Activated CD4-positive, alpha-beta memory T cell treated with anti-CD3 and anti-CD28 coated beads for 36 hours (primary cell): ENCODE measurements at places on chromosomes 5 and 9. TPM values are rescaled to one million over a fixed set of nuclear protein-coding genes. Genes with fewer than 3 reads are reported as not detected.

The SLC36A3 gene
- total RNA-seq, result not detected

GRCh38 chr5:177493795-177494345 is 3.5 kb downstream of the PDLIM7 start:
- no peak for DNase-seq

GRCh38 chr5:26666371-26666770 is 372.0 kb downstream of the CDH9 start:
- DNase-seq, result no peak

The FLT4 gene
- total RNA-seq, result 2.0 TPM

DNA sequence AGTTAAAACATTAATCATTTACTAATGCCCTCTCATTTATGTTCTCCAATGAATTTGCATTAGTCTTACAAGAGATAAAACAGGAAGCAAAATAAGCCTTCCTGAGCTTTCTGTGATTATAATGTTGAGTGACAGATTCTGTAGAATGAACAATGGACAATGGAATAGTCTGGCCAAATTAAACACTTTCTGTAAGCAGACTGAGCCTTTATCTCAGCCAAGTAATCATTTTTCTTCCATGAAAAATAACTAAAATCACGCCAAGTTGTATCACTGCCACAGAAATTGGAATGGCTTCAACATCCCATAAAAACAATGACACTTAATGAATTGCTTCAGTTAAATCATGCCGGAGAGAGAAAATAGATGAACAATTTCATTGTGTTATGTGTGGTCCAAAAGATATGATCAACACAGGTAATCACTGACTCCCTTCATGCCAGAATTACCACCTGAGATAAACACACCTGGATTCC is 63.0 kb downstream of the TSSK1B start:
- DNase-seq, result no peak

DNA sequence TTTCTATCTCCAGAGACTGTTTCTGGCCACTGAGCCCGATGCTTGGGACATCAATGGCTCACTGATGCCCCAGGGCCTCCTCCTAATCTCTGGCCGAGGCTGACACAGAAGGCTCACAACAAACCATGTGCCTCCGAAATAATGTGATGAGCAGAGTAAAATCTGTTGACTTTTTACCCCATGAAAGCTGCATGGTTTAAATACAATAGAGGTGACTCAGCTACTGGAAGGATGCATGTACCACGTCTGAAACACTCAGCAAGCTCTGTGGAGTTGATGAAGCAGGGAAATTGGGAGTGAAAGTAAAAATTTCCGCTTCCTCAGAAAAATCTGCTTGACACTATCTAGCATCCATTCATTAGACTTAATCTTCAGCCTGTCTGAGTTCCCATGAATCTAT is 111.1 kb upstream of the EQTN start:
- no peak for DNase-seq

- no peak for DNase-seq
These were observed 5.7 kb downstream of the BARHL1 start for GRCh38 chr9:132588098-132588497.

DNA sequence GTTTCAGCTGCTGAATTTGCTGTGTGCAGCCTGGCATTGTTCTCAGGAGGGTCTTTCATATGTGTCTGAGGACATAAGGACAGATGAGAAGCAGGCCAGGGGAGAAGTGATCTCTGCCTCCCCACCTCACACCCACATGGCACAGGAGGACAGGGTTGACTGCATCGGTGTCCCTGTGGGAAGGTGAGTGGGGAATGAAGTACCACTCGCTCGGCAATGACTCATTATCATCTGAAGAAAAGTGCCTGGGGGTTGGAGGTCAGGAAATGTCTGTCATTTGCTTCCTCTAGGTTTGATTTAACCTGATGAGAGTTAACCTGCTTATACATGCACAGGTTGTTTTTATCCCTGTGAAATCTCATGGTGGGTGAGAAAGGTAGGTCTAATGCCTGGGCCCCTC is 195.0 kb downstream of the GADD45G start:
- DNase-seq, result no peak
